ENCODE measurements at places on chromosomes 2 and 18.
A peak's percentile ranks its signal among the peaks of the same experiment; 100 is the strongest.

DNA sequence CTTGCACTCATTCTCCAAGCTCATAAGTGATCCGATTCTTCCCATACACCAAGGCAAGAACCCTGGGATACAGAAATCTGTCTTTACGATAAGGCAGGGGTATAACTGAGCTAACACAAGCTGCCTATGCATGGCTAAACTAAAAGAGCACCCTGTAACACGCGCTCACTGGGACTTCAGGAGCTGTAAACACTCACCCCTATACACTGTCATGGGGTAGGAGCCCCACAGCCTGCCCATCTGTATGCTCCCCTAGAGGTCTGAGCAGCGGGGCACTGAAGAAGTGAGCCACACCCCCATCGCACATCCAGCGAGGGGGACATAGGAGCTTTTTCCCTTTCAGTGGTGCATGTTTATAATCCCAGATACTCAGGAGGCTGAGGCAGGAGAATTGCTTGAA is 46.7 kb downstream of the METTL8 start:
- no peak for DNase-seq

DNA sequence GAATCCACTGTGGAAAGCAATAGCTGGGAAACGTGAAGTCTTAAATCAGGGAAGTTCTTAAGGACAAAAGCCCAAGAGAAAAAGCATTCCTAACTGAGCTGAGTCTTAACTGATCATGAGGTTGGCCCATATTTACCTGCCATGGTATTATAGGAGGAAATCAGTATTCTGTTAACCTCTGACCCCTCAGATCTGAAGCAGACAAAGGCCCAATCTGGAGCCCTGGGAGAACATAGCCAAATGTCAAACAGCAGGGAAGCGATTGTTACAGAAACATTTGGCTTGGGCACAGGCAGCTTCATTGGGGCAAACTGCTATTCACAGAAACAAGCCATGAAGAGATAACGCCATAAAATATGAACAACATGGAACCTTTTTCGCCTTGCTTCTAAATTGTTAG is 18.8 kb downstream of the EPHA4 start:
- no peak for DNase-seq

DNA sequence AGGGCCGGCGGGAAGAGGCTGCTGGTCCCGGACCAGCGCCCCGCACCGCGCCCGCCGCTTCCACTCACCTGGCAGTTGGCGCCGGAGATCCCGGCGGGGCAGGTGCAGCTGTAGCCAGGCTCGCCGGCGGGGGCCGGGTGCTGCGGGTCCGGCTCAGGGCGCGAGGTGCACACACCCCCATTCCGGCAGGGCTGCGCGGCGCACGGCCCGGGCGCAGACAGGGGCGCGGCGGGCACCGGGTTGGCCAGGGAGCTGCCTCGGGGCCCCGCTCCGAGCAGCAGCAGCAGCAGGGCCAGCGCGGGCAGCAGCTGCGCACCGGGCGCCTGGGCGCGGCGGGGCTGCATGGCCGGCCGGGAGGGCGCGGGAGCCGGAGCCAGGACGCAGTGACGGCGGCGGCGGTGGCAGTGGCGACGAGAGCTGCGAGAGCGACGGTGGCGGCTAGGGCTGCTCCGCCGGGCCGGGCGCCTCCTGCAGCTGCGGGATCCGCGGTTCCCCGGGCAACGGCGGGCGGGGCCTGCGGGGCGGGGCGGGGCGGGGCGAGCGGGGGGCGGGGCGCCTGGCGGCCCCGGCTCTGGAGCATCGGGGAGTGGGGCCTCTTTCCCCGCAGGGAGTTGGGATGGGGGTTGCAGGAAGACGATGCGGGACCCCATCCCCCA is at the start of gene DNER:
Gene DNER, minus strand, starts transcription at position 476 of the 656 bp plus-strand sequence. Its CDS starts 132 bp downstream, at position 344.
- no peak for DNase-seq

DNA sequence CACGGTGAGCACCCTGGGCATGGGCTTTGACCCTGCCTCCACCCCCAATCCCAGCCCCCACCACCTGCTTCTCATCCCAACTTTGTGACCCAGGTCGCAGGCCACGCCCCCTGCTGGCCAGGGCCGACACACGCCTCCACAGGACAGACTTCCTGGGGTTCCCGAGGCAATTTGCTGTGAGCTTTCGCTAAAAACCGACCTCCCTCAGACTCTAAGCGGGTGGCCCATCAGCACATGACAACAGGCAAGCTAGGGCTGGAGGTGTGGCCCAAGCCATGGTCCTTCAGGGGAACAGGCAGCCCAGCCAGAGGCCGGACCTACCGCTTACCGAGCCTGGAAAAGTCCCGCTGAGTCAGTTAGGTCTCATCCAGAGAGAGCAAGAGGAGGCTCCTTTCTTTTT is 31.9 kb downstream of the C1QL2 start:
- peak; percentile 7 for DNase-seq

DNA sequence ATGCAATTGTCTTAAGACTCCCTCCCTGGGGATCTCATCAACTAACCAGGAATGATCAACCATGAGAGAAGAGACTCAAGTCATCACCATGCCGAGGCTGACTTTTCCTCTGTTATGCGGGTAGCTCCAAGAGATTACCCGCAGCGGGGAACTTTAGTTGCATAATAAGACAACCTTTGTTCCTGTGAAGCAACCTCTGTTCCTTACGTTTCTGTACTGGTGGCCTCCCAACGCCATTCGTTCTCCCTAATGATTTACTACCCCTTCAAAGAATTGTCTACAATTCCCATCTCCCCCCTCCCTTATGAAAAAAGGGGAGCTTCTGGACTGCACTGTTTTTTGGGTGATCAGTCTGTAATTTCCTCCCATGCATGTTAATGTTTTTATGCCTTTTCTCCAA is 66.1 kb upstream of the LRPPRC start:
- DNase-seq: no peak

DNA sequence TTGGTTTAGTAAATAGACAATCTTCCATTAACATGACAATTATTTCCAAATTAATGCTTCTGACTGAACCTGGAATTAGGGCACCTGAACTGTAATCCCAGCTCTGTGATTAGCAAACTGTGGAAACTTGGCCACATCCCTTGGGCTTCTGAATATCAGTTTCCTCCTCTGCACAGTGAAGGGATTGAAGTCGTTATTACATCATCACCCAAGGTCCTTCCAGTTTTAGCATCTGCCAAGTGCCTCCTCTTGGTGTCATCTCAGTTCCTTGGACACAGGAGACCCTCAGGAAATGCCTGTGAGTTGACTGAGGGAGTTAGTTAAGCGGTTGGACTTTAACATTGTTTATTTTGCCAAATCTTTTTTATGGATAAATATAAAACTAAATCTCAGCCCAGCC is 64.8 kb downstream of the MOGAT1 start:
- DNase-seq: no peak

DNA sequence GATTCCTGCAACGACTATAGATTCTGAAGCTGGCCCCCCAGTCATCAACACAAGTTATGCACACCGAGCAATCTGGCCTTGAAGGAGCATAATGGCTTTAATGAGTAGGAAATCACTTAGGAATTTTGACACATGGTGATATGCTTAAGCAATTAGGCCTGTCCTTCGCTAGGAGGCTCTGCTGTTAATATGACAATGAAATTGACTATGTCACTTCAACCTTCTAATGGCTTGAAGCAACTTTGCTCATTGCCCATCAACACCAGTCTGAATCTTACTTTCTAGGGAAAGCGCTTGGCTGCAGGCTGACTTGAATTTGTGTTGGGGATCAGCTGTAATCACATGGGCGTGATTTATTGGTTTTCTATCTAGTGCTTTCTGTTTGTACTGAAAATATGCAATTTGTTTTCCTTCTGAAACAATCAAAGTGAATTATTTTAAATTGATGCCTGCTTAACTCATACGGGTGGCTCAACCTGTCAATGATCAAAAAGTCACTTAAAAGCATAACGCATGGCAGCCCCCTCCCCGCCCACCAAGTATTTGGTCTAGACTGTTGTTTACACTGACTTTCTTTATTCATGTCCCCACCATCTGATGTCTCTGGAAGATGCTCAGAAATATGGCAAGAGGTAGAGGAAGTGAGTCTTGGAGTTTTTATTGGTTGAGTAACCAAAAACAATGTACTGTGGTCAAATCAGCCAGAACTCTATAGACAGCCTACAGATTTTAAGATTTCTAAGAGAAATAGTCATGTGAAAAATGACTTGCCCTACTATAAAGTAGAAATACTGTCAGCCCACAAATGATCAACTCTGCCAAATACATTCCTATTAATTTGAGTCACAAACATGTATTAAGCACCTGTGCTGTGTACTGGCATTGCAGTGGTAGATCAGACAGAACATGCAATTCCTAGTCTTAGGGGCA is 344.9 kb downstream of the RBM43 start:
- DNase-seq: no peak

DNA sequence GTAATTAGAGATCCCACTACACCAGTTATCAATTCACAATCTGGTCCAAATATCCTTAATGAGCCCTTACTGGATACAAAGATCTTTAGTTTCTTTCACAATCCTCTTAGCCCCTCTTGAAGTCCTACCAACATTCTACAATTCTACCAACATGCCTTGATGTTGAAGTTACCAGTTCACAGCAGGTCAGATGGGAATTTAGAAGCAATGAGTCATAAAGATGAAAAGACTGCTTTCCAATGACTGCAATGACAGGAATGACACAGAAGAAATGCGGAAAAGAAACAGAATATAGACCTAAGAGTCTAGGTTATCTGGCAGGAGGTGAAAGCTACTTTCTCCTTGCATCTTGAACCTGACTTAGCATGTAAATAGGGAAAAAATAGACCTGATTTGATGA is 24.5 kb downstream of the RTTN start:
- DNase-seq: no peak

DNA sequence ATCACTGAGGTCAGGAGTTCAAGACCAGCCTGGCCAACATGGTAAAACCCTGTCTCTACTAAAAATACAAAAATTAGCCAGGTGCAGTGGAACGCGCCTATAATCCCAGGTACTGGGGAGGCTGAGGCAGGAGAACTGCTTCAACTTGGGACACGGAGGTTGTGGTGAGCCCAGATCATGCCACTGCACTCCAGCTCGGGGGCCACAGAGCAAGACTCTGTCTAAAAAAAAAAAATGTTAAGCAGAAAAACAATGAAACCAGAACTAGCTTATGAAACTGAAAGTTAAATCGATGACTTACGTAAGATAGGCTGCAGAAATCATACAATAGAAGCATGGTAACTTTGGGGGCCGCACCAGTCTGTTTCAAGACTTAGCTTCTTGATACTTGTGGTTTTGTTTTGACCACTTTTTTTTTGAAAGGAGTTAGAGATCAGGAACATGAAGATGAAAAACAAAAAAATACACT is 6.2 kb upstream of the GPR155 start:
- DNase-seq: no peak

- DNase-seq: no peak
These were observed 98.5 kb upstream of the NOSTRIN start for GRCh38 chr2:168703926-168704325.

- no peak for DNase-seq
These were observed 20.0 kb upstream of the RNF149 start for GRCh38 chr2:101328474-101329007.

DNA sequence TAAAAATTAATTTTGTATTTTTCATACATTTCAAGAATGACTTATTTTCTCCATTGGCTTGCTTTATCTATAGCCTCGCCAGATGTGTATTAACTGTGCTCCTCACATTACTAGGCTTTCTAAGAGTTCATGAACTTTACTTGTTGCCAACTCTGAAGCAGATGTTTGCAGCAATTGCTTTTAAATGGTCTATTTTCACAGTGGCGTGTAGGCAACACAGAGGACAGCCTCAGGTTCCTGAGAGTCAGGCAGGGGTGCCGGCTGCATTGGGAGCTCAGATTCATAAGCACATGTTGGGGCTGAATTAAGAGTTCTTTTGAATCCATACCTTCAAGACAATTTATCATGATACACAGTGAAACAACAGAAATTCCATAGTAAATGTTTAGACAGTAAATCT is 179.2 kb upstream of the PXDN start:
- no peak for DNase-seq

- no peak for DNase-seq
These were observed 25.8 kb downstream of the CREG2 start for GRCh38 chr2:101361522-101361921.

- no peak for DNase-seq
These were observed 20.8 kb upstream of the ADAM23 start for GRCh38 chr2:206422493-206422892.

DNA sequence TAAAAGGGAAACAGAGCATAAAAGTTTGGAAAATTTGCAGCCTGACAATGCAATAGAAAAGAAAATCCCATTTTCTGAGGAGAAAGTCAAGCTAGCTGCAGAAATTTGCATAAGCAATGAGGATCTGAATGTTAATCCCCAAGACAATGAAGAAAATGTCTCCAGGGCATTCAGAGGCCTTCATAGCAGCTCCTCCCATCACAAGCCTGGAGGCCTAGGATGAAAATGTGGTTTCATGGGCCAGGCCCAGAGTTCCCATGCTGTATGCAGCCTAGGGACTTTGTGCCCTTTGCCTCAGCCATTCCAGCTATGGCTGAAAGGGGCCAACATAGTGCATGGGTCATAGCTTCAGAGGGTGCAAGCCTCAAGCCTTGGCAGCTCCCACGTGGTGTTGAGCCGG is 10.3 kb upstream of the SCN1A start:
- no peak for DNase-seq

GRCh38 chr18:70333316-70333715 is 44.5 kb downstream of the SOCS6 start:
- DNase-seq: no peak

DNA sequence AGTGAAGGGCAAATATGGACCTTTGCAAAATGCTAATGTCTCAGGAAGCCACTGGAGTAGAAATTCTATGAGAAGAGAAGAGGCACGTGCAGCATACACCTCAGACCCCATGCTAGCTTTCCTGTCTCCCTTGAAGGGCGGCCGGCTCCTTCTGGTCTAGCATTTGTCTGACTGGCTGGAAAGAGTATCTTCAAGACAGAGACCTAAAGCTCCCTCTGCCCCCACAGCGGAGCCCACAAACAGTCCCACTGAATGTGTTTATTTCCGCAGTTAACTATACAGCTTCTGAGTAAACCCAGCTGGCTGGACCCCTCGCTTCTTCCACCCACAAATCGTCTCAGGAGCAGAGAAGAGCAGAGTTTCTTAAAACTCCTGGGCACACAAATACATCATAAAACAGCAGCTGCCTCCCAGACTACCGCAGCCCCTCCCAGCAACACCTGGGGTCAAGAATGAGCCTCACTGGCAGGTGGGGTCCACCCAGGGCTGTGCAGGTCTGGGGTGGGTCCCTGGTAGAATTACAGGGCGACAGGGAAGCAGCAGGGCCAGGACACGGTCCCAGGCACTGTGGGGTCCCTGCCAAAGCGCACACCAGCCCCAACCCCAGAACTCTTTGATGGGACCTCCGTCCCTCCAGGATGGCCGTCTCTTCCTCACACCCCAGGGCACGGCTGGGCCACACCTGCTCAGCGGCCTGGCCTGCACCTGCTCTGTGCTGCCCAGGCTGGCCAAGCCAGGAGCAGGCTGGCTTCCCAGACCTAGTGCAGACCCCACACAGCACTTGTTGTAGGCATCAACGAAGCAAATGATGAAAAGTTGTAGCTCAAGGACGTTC is 103.8 kb downstream of the PXDN start:
- DNase-seq: no peak

- no peak for DNase-seq
These were observed 237 bp downstream of the SLC39A6 start for GRCh38 chr18:36128907-36129299.
